Calu3 (cell line): ENCODE measurements at places on chromosomes 2 and 18. TPM values are rescaled to one million over a fixed set of nuclear protein-coding genes. Genes with fewer than 3 reads are reported as not detected.

Gene ANKRD62
- total RNA-seq = not detected in 2 replicates

Gene ASB18
- total RNA-seq = not detected in 2 replicates

DNA sequence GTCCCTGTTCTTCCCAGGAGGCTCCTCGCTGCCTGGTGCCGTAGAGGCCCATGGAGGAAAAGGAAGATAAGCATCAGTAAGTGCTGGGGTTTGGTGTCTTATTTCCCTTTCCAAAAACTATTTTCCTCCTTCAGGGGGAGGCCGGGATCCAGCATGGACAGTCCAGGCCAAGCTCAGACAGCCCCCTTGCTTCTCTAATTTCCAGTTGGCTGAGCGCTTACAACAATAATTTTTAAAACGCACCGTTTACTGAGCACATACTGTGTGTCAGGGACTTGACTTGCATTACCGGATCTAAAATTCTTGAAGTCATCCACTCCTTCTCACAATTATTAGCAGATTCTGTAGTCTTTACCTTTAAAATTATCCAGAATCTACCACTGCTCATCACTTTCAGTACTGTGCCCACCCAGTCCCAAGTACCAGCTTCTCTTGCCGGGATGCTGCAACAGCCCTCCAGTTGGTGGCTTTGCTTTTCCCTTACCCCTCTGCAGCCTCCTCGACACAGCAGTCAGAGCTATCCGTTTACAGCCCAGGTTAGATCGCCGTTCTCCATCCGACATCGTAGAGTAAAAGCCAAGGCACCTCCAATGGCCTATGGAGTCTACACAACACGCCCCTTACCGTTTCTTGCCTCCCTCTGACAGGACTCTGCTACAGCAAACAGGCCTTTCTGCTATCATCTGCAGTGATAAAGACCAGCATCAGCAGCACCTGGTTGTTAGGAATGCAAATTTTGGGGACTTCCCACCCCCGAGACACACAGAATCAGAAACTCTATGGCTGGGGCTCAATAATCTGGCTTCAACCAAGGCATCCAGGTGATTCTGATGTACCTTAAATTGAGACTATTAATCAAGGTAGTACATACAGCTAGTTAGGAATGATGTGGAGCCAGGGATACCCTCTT, 75.2 kb upstream of the TSPYL6 start:
- H3K27ac ChIP-seq = peak overlapping the region; percentile 37
- DNase-seq = no peak
- peak overlapping the region; percentile 92 for H3K4me3 ChIP-seq
- peaks cover 18% of the 10 kb centered on the region for H3K36me3 ChIP-seq
- H3K27me3 ChIP-seq = no peaks in the 10 kb centered on the region

DNA sequence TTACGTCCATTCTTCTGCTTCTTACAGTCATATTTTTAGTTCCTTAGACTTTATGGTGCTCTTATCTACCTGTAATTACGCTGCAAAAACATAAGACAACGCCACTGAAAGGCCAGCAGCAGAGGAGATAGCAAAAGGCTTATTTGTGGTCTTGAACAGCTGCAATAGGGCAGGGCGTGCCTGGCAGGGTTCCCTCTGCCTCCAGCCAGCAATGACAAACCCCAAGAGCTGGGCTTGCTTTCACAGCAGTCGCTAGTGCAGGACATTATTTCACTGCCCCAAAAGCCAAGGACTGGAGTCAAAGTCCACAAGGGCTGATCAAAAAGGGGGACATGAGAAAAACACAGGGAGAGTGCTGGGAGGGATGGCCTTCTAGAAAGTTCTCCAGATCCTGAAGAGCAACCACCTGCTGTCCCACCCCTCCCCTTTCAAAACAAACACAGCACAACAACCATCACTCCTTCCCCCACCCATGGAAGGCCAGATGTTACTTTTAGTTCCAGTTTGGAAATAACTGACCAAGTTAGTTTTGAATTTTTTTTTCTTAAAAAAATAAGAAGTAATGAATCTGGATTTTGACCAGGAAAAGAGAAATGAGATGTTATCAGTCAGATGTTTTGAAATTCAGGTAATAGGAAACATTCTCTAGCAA, 127.8 kb downstream of the RBMS1 start:
- no peak overlapping the region for H3K27ac ChIP-seq
- H3K4me1 ChIP-seq = peaks cover 38% of the 10 kb centered on the region
- no peak for DNase-seq
- no peaks in the 10 kb centered on the region for H3K27me3 ChIP-seq
- no peak overlapping the region for H3K4me3 ChIP-seq

DNA sequence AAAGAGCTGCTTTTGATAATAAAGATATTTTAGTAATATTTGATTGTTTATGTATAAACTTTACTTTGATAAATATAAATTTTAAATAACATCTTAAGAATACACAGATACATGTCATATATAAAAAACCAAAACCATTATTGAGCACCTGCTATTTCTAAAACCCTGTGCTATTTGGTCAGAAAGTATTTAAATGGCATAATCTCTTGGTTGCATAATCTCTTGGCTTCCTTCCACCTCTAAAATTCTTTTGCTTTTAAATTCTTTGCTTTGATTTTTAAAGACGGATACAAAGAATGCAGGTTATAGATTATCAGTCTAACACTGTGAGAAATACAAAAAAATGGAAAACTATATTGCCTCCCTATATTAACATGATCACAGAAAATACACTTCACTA, 36.9 kb downstream of the ACMSD start:
- no peak overlapping the region for H3K27ac ChIP-seq
- no peaks in the 10 kb centered on the region for H3K36me3 ChIP-seq
- no peak overlapping the region for H3K4me3 ChIP-seq
- H3K27me3 ChIP-seq = no peaks in the 10 kb centered on the region
